ENCODE measurements at places on chromosomes 5 and 9. TPM values are rescaled to one million over a fixed set of nuclear protein-coding genes. Genes with fewer than 3 reads are reported as not detected.
A peak's percentile ranks its signal among the peaks of the same experiment; 100 is the strongest.

The RLN2 gene
- 0.71 TPM for total RNA-seq

DNA sequence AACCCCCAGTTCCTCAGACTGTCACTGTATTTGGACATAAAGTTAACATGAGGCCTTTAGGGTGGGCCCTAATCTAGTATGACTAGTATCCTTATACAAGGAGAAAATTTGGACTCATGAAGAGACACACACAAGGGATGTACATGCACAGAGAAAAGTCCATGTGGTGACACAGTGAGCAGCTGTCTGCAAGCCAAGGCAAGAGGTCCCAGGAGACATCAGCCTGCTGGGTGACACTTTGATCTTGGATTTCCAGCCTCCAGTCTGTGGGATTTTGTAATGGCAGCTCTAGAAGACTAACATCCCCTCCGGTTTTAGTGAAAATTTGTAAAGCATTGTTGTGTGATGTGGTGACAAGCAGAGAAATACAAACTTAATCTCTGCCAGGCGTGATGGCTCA lies 66.1 kb downstream of the RAI14 start:
- no peak for DNase-seq
- no peak overlapping the region for H3K4me3 ChIP-seq
- peaks cover 7% of the 10 kb centered on the region for H3K4me1 ChIP-seq
- peaks cover 2% of the 10 kb centered on the region for H3K36me3 ChIP-seq

The BSPRY gene
- total RNA-seq, result 0.22 TPM

- peak; percentile 14 for DNase-seq
- no peaks in the 10 kb centered on the region for H3K4me1 ChIP-seq
- H3K36me3 ChIP-seq, result no peaks in the 10 kb centered on the region
- H3K27ac ChIP-seq, result peak overlapping the region; percentile 3
- H3K4me3 ChIP-seq, result no peak overlapping the region
Observed at GRCh38 chr5:162485666-162486292, 418.2 kb downstream of the GABRG2 start.

- no peak overlapping the region for H3K27ac ChIP-seq
- H3K4me1 ChIP-seq, result no peaks in the 10 kb centered on the region
- H3K36me3 ChIP-seq, result no peaks in the 10 kb centered on the region
Observed at GRCh38 chr5:87347841-87348240, 64.9 kb downstream of the CCNH start.

DNA sequence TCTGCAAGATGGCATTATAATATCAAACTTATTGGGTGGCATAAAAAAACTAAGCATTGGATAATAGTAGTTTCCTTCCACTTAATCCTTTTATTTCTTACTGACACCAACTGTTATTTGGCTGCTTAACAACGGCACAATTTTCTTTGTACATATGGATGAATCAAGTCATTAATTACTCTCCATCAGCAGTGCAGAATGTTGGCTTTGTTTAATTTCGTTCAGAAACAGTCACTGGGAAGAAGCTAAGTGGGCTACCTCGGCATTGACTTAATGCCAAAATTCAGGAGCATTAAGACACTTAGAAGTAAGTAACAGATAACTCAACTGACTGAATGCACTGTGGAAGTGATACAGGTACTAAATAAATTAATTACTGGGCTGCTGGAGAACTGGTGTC lies 460.4 kb downstream of the CTNND2 start:
- H3K27ac ChIP-seq, result no peak overlapping the region
- no peak overlapping the region for H3K4me3 ChIP-seq
- H3K36me3 ChIP-seq, result no peaks in the 10 kb centered on the region
- H3K27me3 ChIP-seq, result no peaks in the 10 kb centered on the region
- no peak for DNase-seq
- H3K4me1 ChIP-seq, result no peaks in the 10 kb centered on the region

- H3K4me3 ChIP-seq, result no peak overlapping the region
- no peak for DNase-seq
- no peaks in the 10 kb centered on the region for H3K27me3 ChIP-seq
- H3K36me3 ChIP-seq, result peaks cover 45% of the 10 kb centered on the region
- H3K27ac ChIP-seq, result no peak overlapping the region
Observed at GRCh38 chr9:98078895-98079294, 22.4 kb downstream of the NANS start.

DNA sequence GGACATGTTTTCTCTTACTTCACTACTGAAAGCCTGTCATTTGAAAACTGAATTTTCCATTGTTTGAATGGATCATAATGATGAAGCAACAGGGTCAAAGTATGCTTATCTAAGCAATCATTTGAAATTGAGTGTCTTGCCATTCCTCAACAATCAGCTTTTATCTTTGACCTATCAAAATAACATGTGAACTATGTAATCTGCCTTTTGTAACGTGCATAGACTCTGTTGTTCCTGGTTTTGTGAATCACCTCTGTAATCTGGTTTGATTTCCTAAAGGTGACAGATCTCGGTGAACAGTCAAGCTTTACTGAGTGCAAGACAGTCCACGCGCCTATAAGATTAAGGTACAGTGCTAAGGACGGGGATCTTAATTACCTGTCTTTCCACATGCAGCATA lies 3.3 kb downstream of the MEF2C start:
- H3K4me1 ChIP-seq, result no peaks in the 10 kb centered on the region

DNA sequence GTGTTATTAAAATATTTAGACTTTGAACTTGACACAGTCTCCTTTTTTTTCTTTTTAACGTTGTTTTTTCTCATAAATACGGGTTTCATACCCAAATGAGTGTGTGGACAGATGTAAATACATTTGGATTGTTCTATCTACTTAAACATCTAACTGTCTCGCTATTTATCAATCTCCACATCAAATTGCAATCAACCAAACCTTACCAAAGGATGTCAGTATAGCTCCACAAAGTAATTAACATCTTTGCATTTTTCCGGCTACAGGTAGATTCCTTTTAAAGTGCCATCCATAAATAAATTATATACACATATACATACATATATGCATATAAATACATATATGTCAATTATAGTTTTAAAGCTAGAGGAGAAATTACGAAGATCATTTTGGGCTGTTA lies 705 bp upstream of the CDH10 start:
- no peak overlapping the region for H3K4me3 ChIP-seq
- no peak overlapping the region for H3K27ac ChIP-seq
- no peaks in the 10 kb centered on the region for H3K36me3 ChIP-seq

The PCAT7 gene
- total RNA-seq, result 0.13 TPM

- no peak overlapping the region for H3K4me3 ChIP-seq
- H3K27me3 ChIP-seq, result no peaks in the 10 kb centered on the region
- no peaks in the 10 kb centered on the region for H3K36me3 ChIP-seq
- no peak for DNase-seq
- H3K27ac ChIP-seq, result no peak overlapping the region
Observed at GRCh38 chr9:16012621-16013020, 459.8 kb downstream of the CCDC171 start.

GRCh38 chr9:89576404-89576839 lies 28.4 kb upstream of the GADD45G start:
- no peak overlapping the region for H3K4me3 ChIP-seq
- peaks cover 4% of the 10 kb centered on the region for H3K27me3 ChIP-seq
- H3K4me1 ChIP-seq, result no peaks in the 10 kb centered on the region
- H3K27ac ChIP-seq, result no peak overlapping the region

The INSL4 gene
- not detected for total RNA-seq

The DEPDC1B gene
- total RNA-seq, result 3.6 TPM

The ORM1 gene
- 0.49 TPM for total RNA-seq

- no peak overlapping the region for H3K27ac ChIP-seq
- no peaks in the 10 kb centered on the region for H3K36me3 ChIP-seq
- peaks cover 2% of the 10 kb centered on the region for H3K4me1 ChIP-seq
- H3K27me3 ChIP-seq, result no peaks in the 10 kb centered on the region
Observed at GRCh38 chr9:106025453-106025852, 331.1 kb downstream of the TMEM38B start.

DNA sequence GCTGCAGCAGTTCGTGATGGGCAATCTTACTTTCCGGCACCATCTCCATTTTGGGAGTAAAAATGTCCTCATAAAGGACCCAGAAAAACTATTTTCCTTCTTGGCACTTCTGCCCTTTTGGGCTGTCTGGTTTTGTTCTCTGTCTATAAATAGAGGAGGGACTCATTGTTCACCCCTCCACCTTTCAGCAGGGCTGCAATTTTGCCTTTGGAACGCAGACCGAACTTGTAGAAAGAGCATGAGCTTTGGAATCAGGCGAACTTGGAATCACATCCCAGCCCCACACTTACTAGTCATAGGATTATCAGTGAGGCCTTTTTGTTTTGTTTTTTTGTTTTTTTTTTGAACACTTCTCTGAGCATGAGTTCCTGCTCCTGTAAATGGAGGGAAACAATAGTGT lies 178.1 kb upstream of the IL12B start:
- no peaks in the 10 kb centered on the region for H3K27me3 ChIP-seq
- no peaks in the 10 kb centered on the region for H3K36me3 ChIP-seq
- H3K4me3 ChIP-seq, result no peak overlapping the region
- DNase-seq, result peak; percentile 6
- H3K27ac ChIP-seq, result no peak overlapping the region
- H3K4me1 ChIP-seq, result peaks cover 11% of the 10 kb centered on the region

The SERF1A gene
- 2.8 TPM for total RNA-seq

DNA sequence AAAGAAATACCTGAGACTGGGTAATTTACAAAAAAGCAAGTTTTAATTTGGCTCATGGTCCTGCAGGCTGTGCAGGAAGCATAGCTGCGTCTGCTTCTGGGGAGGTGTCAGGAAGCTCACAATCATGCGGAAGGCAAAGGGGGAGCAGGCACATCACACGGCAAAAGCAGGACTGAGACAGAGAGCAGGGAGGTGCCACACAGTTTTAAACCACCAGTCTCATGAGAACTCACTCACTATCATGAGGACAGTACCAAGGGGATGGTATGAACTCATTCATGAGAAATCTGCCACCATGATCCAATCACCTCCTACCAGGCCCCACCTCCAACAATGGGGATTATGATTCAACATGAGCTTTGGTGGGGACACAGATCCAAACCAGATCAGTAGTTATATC lies 96.2 kb downstream of the OSTF1 start:
- H3K4me1 ChIP-seq, result no peaks in the 10 kb centered on the region
- no peak overlapping the region for H3K27ac ChIP-seq
- no peak overlapping the region for H3K4me3 ChIP-seq

The FCN2 gene
- 0.18 TPM for total RNA-seq
